ENCODE measurements at places on chromosomes 5 and 9.

- DNase-seq = no peak
Measured at GRCh38 chr5:111603446-111603827, 91.1 kb upstream of the STARD4 start.

DNA sequence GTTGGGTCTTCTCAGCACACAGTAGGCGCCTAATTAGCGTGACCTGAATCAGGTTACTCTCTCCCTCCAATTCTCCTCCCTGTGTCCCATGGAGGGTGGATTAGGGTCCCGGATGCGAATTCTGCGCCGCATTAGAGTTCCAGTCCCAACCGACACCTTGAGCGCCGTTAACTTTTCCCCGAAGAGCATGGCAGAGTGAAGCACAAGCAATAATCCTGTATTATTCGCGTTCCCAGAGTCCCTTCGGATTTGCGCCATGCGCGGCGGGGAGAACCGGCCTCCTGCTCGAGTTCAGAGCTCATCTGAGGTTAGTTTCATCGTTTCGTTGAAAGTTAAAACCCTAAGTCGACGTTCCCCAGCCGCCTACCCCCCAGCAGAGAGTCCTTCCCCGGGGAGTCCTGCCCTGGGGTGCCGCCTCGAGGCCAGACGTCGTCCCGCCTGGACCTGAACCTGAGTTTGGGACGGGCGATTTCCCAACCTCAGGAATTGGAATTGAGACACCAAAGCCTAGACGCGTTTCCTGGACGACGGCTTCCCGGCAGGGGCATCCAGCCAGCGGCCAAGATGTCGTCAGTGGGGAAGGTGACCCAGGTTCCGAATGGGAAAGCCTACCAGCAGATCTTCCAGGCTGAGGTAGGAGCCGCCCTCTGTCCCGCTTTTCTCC is at the start of gene CCDC180:
TSS of gene CCDC180 (plus strand) at position 160 of the 664 bp plus-strand sequence. CDS start at position 565, 405 bp downstream.
- no peak for DNase-seq

DNA sequence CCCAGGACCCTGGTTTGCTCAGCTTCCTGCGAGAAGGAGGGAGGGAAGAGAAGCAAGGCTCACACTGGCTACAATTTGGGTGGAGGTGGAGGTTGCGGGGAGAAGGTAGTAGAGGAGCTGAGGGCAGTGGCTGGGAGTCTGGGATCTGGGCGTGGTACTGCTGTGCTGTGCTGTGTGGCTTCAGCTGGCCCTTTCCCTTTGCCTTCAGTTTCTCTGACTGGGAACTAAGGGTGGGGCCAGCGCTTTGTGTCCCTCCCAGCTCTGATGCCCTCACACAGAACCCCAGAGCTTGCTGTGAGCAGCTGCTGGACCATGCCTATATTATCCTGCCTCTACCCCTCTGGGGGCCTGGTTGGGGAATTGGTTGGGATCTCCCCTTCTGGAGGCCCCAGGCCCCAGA is 60.9 kb downstream of the RGS3 start:
- no peak for DNase-seq

DNA sequence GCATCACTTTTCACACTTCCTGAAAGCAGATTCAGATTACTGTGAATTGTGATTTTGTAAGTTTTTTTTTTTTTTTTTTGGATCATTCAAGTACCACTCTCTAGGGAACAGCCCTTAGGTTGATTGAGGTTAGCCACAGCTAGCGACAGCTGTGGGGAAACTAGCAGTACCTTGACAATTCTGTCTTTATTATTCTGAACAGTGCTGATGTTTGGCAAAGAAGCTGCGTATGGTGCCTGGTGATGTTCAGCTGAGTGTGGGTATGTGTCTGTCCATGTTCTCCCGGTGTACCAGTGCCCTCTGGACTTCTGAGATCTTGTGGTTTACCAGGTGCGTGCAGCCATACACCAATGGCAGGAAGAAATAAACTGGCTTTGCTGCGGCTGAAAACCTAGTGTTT is 117.3 kb upstream of the PLPPR1 start:
- no peak for DNase-seq

DNA sequence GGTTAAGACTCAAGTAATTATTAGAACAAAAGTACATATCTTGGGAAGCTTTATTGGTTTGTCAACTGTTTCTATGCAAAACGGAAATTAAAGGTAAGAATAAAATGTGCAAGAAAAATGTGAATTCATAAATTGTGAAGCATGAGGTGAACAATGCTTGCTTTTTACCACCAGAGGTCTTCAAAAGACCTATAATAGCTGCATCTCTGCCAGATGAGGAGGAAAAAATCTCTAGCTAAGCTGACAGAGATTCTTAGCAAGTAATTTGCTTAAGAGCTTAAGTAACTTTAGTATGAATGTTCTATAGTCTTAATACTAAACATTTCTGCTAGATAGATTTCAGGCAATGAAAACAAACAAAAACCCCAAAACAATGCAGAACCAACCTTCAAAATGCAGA is 54.1 kb downstream of the MRPS30 start:
- no peak for DNase-seq

GRCh38 chr5:62937661-62938558 is 359.3 kb downstream of the LRRC70 start:
- DNase-seq = no peak

- DNase-seq = no peak
Measured at GRCh38 chr9:124779368-124780059, 2.6 kb downstream of the OLFML2A start.

- no peak for DNase-seq
Measured at GRCh38 chr9:108184941-108185340, 670.8 kb downstream of the ACTL7B start.

DNA sequence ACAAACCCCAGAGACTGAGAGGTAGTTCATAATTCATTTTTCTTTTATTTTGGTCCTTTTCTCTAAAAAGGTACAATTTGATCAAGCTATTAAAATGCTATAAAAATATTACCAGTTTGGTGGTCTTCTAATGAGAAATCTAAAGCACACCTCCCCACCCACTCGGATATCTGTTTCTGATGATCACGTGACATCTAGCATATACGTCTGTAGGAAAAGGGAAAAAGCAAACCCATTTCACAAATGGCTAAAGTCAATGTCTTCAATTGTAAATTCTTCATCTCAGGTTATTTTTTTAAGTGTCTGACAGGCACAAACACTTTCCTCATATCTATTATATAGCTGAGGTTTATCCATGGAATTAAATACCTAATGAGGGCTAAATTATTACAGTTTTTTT is 18.9 kb downstream of the ZNF354A start:
- no peak for DNase-seq

- DNase-seq = no peak
Measured at GRCh38 chr9:94300470-94301301, 27.8 kb downstream of the NUTM2F start.

DNA sequence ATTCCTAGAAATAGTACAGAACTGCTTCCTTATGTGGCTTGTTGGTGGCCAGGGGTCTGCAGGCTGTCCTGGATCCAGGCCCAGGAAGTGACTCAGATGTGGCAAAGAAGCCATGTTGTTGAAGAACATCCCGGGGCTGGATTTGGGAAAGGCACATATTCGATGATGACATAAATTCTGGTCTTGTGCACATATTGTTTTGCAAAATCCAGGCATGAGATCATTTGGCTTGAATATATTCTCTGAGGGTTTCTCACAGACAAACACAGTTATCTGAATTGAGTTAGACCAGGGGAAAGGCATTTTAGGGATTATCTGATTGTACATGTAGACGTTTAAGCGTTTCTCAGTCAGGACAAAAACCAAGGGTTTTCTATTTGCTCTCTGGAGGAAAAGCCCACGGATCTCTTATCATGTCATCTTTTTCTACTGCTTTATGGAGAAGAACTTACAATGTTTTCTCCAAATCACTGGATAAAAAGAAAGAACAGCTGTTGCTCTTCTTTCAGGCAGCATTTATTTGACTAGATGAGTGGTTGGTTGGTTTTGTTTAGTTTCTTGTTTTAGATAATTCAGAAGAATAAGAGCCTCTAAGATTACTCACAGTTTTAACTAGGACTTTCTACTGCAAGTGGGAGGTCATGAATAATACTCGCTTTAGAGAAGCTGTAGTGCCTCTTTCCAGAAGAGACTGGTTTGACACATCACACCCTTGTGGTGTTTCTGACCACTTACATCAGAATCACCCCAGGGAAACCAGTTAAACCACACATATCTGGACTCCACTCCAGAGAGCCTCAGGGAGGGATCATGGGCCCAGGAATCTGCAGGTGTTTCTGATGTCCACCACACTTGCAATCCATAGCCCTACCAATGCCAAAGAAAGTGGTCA is 29.5 kb upstream of the LHFPL2 start:
- DNase-seq = peak; percentile 2

DNA sequence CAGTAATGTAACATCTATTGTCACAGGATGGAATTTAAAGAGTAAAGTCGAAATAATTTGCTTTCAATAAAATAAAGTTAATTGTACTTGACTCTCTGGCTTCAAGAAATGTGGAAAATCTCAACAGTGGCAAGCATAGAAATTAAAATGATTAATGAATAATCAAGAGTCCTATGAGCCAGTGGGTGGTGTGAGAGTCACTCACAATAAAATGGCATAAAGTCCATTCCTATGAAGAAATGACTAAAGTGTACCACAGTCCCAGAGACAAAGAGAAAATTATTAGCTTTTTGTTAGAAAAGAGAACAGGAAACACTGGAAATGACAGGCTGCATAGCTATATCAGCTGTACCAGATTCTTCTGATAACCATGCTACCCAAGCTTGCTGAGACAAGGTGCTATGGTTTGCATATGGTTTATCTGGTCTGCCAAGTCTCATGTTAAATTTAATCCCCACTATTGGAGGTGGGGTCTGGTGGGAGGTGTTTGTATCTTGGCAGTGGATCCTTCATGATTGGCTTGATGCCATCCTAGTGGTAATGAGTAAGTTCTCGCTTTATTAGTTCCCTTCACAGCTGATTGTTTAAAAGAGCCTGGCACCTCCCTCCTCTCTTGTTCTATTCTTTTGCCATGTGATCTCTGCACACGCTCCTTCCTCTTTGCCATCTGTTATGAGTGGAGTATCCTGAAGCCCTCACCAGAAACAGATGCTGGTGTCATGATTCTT is 647.7 kb upstream of the ITGA1 start:
- DNase-seq = no peak

DNA sequence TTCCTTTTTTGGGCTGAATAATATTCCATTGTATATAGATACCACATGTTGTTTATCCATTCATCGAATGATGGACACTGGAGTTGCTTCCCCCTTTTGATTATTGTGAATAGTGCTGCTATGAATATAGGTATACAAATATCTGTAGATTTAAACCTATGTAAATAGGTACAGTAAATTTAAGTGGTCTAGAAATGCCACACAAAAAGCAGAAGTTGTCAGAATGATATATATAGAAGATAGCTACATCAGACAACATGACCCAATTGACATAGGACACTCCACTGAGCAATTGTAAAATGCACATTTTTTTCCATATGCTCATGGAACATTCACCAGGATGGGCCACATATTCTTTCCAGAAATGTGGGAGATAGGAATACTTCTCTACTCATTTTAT is 77.6 kb downstream of the SMIM15 start:
- DNase-seq = no peak

GRCh38 chr9:134800791-134801339 is 79.7 kb upstream of the FCN2 start:
- DNase-seq = no peak

DNA sequence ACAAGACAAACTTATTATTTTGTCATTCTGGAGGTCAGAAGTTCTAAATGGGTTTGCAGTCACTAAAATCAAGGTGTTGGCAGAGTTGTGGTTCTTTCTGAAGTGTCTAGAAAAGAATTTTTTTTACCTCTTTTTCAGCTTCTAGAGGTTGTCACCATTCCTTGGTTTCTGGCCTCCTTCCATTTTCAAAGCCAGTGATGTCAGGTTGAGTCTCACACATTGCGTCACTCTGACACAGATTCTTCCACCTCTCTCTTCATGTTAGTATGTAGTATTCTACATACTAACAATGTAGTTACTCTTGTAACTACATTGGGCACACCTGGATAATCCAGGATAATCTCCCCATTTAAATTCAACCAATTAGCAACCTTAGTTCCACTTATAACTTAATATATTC is 290.3 kb downstream of the RFX3 start:
- no peak for DNase-seq

GRCh38 chr5:22521521-22521920 is 331.6 kb downstream of the CDH12 start:
- no peak for DNase-seq

DNA sequence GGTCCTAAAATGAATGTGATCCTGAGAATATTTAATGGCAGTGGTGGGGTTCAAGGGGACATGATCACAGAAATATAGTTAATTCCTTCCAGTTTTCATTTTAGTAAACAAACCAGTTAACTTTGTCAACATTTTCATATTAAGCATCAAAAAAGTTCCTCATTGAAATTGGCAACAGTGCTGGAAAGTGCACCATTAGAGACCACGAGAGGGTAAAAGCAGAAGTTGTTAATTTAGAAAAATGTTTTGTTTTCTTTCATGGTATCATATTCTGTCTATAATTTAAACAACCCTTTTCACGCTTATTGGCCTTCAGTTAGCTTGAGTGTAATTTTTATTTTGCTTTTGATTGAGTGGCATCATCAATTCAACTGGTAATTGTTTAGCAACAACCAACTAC is 11.9 kb downstream of the GIN1 start:
- no peak for DNase-seq

DNA sequence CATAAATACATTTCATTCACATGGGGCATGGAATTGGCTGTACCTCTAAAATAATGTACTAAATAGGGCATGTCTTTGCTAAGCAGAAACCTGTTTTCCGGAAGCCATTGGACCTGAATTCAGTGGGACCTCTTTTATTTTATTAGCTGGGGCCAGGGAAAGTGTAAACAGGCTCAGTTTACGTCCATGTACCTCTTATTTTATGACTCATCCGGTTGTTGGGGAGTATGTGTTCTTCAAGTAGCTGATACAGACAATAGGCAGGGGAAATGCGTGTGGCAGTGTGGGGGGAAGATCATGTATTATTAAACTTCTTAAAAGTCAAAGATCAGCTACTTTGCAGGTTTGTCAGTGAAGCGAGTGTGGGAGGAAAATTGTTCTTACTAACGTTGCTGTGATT is 1.4 kb upstream of the GDNF start:
- DNase-seq = no peak

DNA sequence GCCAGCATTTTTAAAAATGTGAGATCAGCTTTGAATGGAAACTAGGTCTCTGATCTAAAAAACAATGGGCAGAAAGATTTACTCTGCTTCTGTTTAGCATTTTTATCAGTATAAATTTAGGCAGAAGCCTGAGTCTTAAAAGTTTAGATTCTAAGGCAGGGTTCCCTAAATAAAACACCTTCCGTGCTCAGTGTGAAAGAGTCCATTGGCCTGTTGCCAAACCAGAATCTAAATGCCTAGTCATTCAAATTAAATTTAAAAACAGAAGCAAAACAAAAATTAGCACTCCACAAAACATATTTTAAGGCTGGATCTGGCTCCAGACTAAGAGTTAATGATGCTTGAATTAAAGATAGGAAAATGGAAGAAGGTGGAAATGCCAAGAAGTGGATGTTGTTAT is 4.5 kb downstream of the TYRP1 start:
- no peak for DNase-seq

DNA sequence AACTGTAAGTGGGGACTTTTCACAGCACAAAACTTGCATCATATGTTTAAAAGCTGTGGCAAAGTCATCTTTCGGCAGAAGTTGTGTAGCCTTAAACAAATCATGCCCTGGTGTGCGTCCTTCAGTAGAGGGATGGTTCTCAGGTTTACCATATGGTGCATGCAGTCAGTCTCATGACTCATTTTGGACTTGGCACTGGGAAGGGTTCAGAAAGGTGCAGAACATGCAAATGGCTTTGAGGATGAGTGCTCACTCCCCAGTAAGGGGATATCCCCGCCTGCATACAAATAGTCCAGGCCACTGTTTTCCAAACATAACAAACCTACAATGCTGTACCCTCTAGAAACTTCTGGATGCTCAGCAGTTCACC is 260.3 kb downstream of the NDUFS4 start:
- no peak for DNase-seq

- DNase-seq = no peak
Measured at GRCh38 chr9:74357577-74357976, 139.6 kb upstream of the RORB start.
